Activated T-helper 1 cell treated with anti-CD3 and anti-CD28 coated beads, Interleukin-12 subunit alpha, Interleukin-12 subunit beta, Interleukin-2, Interleukin-4 antibody, amounts not matched to agents 30 ng/mL and 10 ng/mL and 1 ng/mL, durations not matched to agents 14 hours and 24 hours and 36 hours (primary cell): ENCODE measurements at places on chromosomes 4 and X. TPM values are rescaled to one million over a fixed set of nuclear protein-coding genes. Genes with fewer than 3 reads are reported as not detected.

- H3K4me1 ChIP-seq: no peaks in the 10 kb centered on the region
- no peak for DNase-seq
- H3K27me3 ChIP-seq: peaks cover 4% of the 10 kb centered on the region
These were observed 351.4 kb downstream of the NR3C2 start for GRCh38 chr4:148090503-148091476.

- H3K4me3 ChIP-seq: no peak overlapping the region
- peaks cover 28% of the 10 kb centered on the region for H3K4me1 ChIP-seq
- H3K27me3 ChIP-seq: peaks cover 4% of the 10 kb centered on the region
- no peaks in the 10 kb centered on the region for H3K36me3 ChIP-seq
These were observed 254.2 kb downstream of the CBR4 start for GRCh38 chr4:168755598-168756477.

DNA sequence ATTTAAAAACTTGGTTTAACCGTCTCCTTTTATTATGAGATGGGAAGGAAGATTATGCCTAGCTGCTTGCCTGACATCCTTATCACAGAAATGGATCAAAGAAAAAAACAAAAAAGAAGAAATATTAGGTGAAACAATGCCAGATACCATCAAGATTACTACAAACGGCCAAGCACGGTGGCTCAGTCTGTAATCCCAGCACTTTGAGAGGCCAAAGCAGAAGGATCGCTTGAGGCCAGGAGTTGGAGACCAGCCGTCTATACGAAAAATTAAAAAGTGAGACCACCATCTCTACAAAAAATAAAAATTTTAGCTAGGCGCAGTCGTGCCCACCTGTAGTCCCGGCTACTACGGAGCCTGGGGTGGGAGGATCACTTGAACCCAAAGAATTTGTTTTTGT is 2.3 kb downstream of the FRYL start:
- no peak overlapping the region for H3K27ac ChIP-seq
- peak overlapping the region; percentile 90 for H3K4me3 ChIP-seq
- DNase-seq: no peak
- peaks cover 60% of the 10 kb centered on the region for H3K4me1 ChIP-seq
- H3K27me3 ChIP-seq: no peaks in the 10 kb centered on the region

DNA sequence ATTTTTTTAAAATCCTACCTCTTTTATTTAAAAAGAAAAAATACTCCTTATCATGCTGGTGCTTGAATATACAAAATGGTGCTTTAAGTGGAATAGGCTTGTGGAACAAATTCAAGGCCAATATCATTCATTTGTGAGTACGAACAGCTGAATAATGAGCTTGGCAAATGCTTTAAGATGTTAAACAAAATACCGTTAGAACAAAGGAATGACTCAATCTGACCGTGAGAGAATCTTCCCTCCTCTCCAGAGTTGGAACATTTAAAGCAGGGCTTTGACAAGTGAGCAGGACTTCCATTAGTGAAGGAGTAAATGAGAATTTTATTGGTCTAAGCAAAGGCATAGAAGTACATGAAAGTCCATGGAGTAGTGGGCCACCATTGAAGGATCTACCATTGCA is 74.5 kb downstream of the DCLK2 start:
- H3K4me3 ChIP-seq: no peak overlapping the region
- H3K27me3 ChIP-seq: no peaks in the 10 kb centered on the region
- H3K4me1 ChIP-seq: no peaks in the 10 kb centered on the region
- no peak for DNase-seq
- no peak overlapping the region for H3K27ac ChIP-seq

GRCh38 chrX:14902537-14902936 is 29.3 kb downstream of the MOSPD2 start:
- H3K4me1 ChIP-seq: no peaks in the 10 kb centered on the region
- peaks cover 20% of the 10 kb centered on the region for H3K36me3 ChIP-seq
- H3K27ac ChIP-seq: no peak overlapping the region
- H3K4me3 ChIP-seq: no peak overlapping the region

DNA sequence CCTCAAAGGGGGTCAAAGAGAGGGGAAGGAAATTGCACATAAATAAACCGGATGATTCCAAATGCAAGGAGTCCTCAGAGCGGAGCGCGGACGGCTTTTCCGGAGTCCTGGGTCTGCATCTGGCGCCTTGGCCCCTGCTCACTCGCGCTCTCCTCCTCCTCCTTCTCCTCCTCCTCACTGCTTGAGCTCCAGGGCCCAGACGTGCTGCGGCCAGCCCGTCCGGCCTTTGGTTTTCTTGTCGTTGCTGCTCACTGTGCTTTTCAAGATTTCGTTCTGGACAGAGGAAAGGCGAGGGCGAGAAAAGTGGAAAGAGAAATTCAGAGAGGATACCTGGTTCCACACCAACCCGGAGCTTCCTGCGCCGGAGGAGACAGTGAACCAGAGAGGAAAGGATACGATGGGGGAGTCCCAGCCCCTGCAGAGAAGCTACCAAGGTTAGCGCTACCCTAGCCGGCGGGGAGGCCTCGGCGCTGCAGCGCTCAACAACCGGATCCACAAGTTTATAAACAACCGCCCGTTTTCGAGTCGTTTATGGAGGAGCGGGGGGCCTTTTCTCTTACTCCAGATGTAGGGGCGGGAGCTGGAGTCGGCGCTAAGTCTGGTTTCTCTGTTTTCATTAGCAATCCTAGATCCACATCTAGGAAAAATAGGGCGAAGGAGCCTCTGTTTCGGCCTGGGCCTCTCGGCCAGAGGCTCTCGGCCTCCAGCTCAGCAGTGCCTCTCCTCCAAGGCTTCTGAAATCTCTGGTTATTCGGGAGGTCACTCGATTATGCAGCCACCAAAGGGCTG is 2.7 kb downstream of the HAND2 start:
- H3K4me1 ChIP-seq: peaks cover 16% of the 10 kb centered on the region
- H3K4me3 ChIP-seq: no peak overlapping the region
- H3K36me3 ChIP-seq: peaks cover 11% of the 10 kb centered on the region
- no peak for DNase-seq

GRCh38 chr4:108492816-108493595 is 127.4 kb upstream of the RPL34 start:
- DNase-seq: no peak
- H3K36me3 ChIP-seq: peaks cover 5% of the 10 kb centered on the region
- H3K4me3 ChIP-seq: no peak overlapping the region
- H3K27ac ChIP-seq: no peak overlapping the region

DNA sequence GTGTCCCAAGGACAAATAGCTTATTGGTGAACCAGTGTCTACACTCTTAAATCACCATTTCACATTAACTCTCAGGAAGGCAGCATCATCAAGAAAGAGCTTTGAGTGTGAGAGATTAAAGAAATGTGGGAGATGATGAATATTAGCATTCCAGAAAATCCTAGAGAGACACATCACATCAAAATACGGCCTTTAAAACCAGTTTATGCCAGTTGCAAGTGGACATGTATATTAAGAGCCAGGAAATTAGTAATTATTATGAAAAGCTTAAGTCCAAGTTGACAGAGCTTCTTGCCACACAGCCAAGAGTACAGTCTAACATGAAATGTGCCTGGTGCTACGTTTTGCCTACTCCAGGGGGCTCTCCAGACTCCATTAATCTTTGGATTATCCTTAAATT is 503.0 kb upstream of the BOD1L1 start:
- H3K27ac ChIP-seq: no peak overlapping the region
- no peaks in the 10 kb centered on the region for H3K4me1 ChIP-seq
- DNase-seq: no peak
- no peaks in the 10 kb centered on the region for H3K27me3 ChIP-seq

DNA sequence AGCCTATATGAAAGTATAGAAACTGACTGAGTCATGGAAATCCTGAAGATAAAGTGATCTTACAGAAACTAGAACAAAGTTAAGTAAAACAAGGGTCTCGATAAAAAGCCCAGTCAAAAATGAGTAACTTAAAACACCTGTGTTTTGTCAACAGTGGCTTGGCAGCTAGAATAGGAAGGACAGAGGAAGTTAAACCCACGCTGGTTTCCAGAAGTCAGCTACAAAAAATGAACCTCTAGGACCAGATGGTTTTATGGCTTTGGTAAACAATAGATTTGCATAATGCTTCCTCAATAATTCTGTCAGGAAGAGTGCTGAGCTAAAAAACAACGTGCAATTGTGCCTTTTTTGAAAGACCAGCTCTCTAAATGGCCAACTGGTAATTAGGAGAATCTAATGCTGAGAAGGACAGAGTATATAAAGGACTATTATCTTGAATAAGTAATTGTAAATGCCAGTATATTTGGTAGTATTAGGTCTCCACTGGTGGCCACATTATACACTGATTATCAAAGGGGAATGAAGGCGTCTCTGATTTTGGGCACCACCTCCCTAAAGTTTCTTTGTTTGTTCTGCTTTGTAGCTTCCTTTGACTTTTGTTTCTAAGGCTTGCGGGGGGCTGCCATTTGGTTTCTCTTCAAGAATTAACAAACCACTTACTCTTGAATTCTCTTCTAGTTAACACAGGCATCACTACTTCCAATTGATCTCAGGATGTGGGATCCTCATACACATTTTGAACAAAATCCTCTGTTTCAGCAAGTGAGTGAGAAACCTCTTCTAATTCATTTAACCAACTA is 72.2 kb upstream of the PPP3CA start:
- peak overlapping the region; percentile 65 for H3K4me3 ChIP-seq
- DNase-seq: no peak
- H3K27me3 ChIP-seq: peaks cover 11% of the 10 kb centered on the region
- H3K27ac ChIP-seq: peak overlapping the region; percentile 79
- no peaks in the 10 kb centered on the region for H3K36me3 ChIP-seq

DNA sequence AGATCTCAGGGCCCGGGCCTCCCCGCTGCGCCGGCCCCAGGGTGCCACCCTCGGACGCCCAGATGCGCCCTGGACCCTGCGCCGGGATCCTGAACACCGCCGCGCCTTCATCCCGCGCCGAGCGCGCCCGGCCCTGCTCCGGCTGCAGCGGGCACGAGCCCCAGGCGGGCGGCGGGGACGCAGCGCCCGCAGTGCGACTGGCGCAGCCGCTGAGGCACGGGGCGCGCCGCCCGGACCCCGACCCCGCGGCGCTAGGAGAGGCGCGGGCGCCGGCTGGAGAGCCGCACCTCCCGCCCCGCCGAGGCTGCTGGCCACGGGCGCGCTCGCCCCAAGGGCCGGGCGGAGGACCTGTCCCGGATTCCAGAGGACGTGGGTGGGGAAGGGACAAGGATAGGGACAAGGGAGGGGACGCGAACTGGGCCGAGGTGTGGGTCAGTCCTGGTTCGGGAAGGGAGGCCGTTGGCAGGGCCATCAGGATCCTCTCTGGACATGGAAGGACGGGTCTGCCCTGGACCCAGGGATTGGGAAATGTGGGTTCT is 1.1 kb downstream of the ZFYVE28 start:
- peaks cover 55% of the 10 kb centered on the region for H3K4me1 ChIP-seq
- H3K27ac ChIP-seq: no peak overlapping the region
- H3K4me3 ChIP-seq: peak overlapping the region; percentile 85
- peaks cover 47% of the 10 kb centered on the region for H3K27me3 ChIP-seq
- peaks cover 4% of the 10 kb centered on the region for H3K36me3 ChIP-seq
- DNase-seq: no peak

DNA sequence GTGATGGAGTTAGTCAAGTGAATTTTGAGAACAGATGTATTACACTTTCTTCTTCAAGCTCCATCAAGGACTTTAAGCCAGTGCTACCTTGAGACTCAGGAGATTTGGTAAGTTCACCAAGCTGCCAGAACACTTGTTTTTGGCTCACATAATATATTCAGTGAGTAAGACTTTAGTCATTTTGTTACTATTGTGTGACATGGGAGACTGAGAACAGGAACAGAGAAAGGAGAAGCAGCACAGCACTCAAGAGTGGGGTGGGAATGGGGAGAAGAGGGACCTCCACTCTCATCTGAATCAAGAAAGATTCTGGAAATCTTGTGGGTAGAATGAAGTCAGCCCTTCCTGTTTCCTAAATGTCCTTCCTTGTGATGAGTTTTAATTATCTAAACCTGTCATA is 87.3 kb upstream of the TET2 start:
- H3K27ac ChIP-seq: peak overlapping the region; percentile 51
- no peaks in the 10 kb centered on the region for H3K27me3 ChIP-seq
- no peaks in the 10 kb centered on the region for H3K36me3 ChIP-seq
- peaks cover 55% of the 10 kb centered on the region for H3K4me1 ChIP-seq
- DNase-seq: no peak

- H3K4me3 ChIP-seq: no peak overlapping the region
- no peaks in the 10 kb centered on the region for H3K27me3 ChIP-seq
- no peaks in the 10 kb centered on the region for H3K36me3 ChIP-seq
- no peaks in the 10 kb centered on the region for H3K4me1 ChIP-seq
- DNase-seq: no peak
These were observed 41.1 kb upstream of the PPARGC1A start for GRCh38 chr4:23930750-23931488.

DNA sequence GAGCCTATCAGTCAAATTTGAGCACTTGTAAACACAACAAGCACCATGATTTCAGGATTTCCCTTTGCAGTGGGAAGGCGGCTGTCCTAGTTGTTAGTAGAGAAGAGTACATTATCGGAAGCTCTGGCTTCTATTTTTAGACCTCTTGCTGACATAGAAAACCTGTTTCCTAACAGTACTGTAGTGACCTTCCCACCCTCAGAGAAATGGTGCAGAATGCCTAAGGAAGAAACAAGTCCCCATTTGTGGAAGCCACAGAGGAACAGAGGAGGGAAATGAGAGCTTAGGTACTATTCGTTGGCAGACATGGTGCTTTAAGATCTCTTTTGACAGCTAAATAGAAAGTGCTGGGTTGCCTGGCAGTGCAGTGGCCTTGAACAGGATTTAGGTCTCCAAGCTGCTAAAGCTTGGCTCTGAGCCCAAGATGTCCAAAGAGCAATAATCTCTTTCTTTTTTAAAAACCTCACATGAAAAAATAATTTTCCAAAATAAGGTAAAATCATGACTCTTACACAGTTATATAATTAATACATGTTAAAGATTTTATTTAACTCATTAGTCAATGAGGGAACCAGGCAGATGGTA is 24.9 kb downstream of the GLRA2 start:
- peaks cover 2% of the 10 kb centered on the region for H3K27me3 ChIP-seq
- H3K4me1 ChIP-seq: no peaks in the 10 kb centered on the region
- no peak for DNase-seq
- H3K4me3 ChIP-seq: no peak overlapping the region
- no peak overlapping the region for H3K27ac ChIP-seq

GRCh38 chr4:7322166-7322991 is 112.4 kb downstream of the PSAPL1 start:
- H3K36me3 ChIP-seq: no peaks in the 10 kb centered on the region
- DNase-seq: no peak
- H3K27me3 ChIP-seq: no peaks in the 10 kb centered on the region
- no peak overlapping the region for H3K4me3 ChIP-seq
- H3K4me1 ChIP-seq: no peaks in the 10 kb centered on the region

GRCh38 chr4:22607382-22607781 is 85.4 kb upstream of the GBA3 start:
- no peaks in the 10 kb centered on the region for H3K27me3 ChIP-seq
- no peak overlapping the region for H3K27ac ChIP-seq
- no peaks in the 10 kb centered on the region for H3K36me3 ChIP-seq
- H3K4me1 ChIP-seq: peaks cover 9% of the 10 kb centered on the region
- peak; percentile 11 for DNase-seq
- no peak overlapping the region for H3K4me3 ChIP-seq

Gene AWAT2
- total RNA-seq: not detected in 2 replicates

Gene GLOD5
- not detected in 2 replicates for total RNA-seq

Gene NR0B1
- not detected in 2 replicates for total RNA-seq

Gene RTL9
- not detected in 2 replicates for total RNA-seq

Gene AMELX
- not detected in 2 replicates for total RNA-seq

Gene TAF7L
- 0.10 and 0.36 TPM in 2 replicates for total RNA-seq

Gene RPS6KA6
- not detected in 2 replicates for total RNA-seq

Gene TLR10
- not detected in 2 replicates for total RNA-seq

Gene SHROOM3
- total RNA-seq: 0.02 and 0.05 TPM in 2 replicates
